ENCODE measurements at places on chromosomes 16 and 17.

DNA sequence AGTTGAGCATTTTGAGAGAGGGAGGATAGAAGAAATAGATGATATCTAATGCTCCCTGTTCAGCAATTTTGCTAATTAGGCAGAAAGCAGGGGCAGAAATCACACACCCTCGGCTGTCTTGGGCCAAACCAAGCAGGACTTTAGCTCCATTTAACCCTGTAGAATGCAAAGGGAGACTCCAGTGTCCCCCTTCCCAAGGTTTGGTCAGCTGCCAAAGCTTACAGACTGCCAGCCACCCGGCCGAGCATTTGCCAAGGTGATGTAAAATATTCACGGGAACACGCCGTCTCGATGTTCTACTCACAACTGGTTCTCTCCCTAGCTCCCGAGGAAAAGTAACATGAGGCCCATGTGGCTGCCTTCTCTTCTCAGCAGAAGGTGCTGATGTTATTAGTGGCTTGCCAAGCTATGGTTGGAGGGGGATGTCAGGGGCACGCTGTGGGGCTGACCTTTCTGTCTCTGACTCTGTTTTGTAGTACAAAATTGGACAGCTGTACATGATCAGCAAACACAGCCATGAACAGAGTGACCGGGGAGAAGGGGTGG lies 155.3 kb downstream of the PITPNC1 start:
- no peak for DNase-seq

- no peak for DNase-seq
Observed at GRCh38 chr17:69492410-69493071, 78.0 kb downstream of the MAP2K6 start.

DNA sequence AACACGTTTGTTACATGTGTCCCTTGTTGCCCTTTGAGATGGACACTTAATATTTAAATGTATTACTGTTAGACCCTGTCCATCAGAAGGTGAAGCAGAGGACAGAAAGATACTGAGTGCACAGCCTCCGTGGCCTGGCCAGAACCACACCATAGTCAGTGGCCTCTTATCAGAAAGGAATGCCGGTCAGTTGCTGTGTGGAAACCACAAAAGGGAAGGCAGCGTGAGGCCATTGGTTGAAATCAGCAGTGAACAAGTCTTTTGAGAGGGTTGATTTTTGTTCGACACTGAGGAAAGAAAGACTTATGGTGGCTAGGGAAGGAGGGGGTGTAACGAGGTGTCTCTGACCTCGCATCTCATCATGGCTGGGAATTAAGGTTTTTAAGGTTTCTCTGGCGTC lies 85.4 kb upstream of the CLEC18A start:
- DNase-seq, result no peak

GRCh38 chr17:66963909-66964771 lies at the start of gene CACNG4:
Gene CACNG4 (plus strand): TSS chr17:66964707. CDS start chr17:66964912, 205 bp downstream.
- DNase-seq, result no peak

GRCh38 chr17:49146620-49147306 lies 14.2 kb downstream of the B4GALNT2 start:
- no peak for DNase-seq

DNA sequence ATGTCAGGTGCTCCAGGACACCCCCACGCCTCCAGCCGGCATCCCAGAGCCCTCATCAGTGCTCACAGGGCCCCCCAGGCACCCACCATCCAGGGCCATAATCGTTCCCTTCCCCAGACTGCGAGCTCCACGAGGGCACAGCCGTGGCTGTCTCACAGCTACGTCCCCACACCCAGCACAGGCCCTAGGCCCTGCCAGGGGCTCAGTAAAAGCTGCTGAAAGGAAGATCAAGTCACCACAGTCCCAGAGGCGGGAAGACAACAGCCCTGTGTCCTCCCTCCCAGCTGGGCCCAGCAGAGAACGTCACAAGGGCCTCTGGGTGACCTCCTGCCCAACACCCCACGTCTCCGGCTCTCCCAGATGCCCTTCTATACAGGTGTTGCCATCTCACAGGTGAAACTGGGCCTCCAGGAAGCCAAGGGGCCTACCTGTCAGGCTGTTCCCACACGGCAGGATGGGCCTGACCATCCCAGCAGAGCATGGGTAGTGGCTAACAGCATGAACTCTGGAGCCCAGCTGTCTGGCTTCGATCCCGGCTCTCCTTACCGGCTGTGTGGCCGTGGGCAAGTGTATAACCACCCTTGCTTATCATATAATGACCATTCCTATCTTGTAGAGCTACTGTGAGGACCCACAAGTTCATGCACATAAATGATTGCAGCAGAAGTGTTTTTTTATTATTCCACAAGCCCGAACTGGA lies 17.9 kb downstream of the ARL2BP start:
- DNase-seq, result no peak

GRCh38 chr16:48824271-48824670 lies 214.3 kb upstream of the N4BP1 start:
- DNase-seq, result no peak

DNA sequence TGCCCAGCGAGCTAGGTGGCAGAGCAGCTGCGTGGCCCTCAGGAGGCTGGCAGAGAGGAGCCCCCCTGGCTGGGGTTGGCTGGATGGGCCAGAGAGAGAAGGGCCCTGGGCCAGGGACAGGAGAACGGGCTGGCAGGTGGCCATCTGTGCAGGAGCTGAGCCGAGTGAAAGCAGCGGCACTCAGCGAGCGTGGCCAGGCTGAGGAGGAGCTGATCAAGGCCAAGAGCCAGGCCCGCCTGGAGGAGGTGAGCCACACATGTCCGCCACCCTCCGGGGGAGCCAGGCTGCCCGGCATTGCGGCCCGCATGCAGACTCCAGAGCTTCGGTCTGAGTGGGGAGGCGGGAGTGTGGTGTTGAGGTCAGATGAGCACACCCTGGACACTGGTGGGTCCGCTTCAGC lies 2.1 kb upstream of the RAC3 start:
- no peak for DNase-seq

DNA sequence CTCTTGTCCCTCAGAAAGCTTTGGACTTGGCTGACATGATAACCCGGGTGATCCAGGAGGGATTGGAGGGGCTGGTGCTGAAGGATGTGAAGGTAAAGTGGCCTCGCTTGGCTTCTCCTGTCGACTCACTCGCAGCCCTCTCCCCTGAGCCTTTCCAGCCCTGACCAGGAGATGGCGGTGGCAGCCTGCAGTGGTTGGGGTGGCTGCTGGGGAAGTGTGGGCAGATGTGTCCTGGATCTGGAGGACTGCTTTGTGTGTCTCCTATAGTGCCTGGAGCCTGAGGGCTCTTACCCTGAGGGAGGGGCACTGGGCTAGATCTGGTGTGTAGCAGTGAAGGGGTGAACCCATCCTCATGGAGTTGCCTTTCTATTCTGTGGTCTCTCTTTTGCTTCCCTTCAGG lies 17.9 kb downstream of the LIG3 start:
- peak; percentile 65 for DNase-seq

DNA sequence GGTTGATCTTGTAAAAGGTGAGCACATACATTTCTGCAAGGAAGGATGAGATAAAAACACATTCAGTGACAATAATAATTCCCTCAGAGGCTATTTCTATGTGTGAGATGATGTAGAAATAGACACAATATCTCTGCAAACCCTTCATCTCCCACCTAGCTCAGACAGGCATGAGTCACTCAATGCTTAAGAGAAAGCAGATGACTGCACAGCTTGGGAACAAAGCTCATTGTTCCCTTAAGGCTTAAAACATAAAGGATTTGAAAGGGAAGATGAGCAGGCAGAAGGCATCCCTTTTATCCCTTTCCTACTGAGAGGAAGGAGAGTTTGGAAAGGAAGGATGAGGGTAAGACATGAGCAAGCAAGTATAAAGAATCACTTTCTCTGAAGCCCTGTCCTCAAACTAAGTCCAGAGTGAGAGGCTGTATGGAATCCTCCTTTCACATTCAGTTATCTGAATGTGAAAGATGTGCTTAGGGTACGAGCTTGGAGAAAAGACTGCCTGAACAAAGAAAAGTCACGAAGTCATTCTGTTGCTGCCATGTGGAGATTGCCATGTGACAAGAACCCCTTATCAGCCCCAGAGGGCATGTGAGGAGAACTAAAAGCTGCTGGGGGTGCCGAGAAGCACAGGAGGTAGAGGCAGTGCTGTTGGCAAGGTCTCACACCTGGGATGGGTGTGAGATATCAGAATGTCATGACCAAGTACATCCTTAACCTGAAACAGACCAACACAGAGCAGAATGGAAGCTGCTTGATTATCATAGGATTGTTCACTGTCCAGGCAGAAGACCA lies 58.2 kb downstream of the CNTNAP4 start:
- DNase-seq, result no peak

- no peak for DNase-seq
Observed at GRCh38 chr17:32520104-32520701, 33.4 kb downstream of the CDK5R1 start.

GRCh38 chr17:60077672-60078519 lies 825 bp downstream of the HEATR6 start:
- DNase-seq, result peak; percentile 63

- DNase-seq, result no peak
Observed at GRCh38 chr17:78185981-78186691, 716 bp downstream of the TK1 start.

DNA sequence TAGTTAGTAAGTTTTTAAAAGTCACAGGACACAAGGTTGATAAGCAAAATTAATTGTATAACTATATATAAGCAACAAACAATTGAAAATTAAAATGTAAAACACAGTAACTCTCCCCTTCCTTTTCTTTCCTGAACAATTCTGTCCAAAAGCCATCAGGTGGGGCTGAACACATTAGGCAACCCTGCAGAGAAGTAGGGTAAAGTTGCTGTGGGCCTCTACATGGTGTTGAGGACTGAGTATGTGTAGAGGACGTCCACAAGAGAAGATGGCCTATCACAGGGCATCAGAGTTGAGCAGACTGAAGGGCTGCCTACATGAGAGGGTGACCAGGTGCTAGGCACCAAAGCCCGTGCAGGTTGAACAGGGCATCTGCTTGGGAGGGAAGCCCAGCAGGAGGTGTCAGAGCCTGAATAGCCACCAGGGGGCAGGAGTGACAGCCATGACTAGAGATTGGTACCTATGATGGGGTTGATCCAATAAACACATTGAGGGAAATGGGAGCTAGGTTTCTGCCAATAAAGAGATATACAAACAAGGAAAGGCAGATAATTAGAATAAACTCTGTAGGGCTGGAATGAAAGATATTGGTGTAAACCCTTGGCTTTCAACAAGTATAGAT lies 415.1 kb downstream of the NPIPA8 start:
- DNase-seq, result no peak

DNA sequence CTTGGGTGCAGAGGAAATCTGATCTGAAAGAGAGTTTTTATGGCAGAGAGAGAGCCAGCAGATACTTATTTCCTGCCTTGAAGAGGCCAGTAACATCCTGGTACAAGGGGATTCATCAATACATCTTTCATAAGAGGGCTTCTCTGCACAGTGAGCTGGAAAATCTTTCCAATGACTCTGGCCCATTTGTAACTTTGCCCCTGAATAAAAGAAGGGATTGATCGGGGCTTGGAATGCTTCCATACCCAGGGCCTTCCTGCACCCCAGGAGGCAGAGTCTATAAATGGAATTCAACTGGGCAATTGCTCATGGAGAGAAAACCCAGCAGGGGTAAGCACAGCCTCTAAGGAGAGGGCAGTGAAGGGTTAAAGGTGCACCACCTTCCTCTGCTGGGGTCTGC lies 163.3 kb downstream of the XYLT1 start:
- no peak for DNase-seq

DNA sequence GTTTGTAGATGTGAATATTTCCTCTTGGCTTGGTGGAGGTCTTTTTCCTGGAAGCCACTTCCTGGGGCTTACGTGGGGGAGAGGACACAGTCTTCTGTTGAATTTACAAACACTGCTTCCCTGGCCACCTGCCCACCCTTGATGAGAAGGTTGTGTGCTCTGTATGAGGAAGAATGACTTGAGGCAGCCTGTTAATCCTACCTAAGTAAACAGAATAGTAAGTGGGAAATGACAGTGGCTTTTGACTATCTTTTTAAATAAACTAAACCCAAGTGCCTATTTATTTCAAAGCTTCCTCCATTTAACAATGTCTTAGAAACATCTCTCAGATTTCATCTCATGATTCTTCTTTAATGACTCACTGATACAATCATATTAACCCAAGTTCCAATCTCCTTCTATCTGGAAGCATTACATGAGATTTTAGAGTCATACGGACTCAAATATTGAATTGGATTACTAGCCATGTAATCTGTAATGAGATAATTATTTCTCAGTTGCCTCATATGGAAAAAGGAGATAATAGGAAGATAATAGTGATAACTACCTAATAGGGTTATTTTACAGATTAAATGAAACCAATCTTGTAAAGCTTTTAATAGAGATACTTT lies 96.6 kb upstream of the SMIM36 start:
- no peak for DNase-seq

GRCh38 chr17:871751-872519 lies 89.8 kb downstream of the MRM3 start:
- no peak for DNase-seq

DNA sequence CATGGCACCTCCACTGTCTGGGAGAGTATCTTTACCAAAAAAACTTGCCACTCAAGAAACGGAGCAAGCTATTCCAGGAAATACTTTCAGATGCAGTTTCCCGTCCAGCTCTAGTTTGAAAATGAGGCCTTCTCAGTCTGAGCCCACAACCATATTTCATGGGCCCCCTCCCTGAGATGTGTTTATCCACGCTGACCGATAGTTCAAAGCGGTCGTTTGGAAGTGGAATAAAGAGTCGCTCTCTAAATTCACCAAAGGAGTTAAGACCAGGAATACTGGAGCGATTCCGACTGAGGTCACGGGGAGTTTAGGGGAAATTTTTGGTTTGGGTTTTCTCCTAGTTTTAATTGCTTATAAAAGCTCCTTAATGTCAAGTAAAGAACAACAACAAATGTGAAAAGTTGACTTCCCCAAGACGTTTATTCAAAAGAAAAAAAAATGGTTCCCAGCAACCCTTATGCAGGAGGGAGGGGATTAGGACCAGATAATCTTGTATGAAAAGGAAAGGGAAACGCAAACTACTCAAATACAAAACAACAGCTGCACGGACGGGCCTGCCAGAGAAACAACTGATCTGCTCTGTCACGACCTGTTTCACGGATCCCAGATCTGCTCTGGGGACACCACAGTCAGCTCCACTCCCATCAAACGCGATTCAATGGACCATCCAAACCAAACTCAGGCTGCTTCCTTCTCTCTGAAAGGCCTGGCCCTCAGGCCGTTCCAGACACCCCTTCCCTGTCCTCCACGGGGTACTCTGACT lies 77.1 kb downstream of the MRM3 start:
- no peak for DNase-seq

DNA sequence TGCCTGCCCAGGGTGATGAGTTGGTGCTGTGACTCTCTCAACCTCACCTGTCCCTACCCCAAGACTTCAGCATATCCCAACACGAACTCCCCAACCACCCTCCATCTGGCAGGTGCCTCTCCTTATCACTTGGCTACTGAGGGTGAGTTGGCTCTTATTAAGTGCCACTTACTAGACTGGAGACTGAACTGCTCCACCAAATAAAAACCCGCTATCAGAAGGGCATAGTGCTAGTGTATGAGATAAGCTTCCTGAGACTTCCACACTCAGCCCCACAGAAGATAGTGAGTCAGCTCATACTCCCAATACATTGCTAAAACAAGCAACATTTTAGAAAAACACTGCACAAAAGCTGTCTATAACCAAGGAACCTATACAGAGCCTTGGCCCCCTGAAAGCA lies 16.0 kb upstream of the CCL18 start:
- DNase-seq, result no peak

Measured in bone marrow (tissue), 2 donors.